Progenitor cell of endocrine pancreas (in vitro differentiated cells): ENCODE measurements at places on chromosomes 13 and 19.

DNA sequence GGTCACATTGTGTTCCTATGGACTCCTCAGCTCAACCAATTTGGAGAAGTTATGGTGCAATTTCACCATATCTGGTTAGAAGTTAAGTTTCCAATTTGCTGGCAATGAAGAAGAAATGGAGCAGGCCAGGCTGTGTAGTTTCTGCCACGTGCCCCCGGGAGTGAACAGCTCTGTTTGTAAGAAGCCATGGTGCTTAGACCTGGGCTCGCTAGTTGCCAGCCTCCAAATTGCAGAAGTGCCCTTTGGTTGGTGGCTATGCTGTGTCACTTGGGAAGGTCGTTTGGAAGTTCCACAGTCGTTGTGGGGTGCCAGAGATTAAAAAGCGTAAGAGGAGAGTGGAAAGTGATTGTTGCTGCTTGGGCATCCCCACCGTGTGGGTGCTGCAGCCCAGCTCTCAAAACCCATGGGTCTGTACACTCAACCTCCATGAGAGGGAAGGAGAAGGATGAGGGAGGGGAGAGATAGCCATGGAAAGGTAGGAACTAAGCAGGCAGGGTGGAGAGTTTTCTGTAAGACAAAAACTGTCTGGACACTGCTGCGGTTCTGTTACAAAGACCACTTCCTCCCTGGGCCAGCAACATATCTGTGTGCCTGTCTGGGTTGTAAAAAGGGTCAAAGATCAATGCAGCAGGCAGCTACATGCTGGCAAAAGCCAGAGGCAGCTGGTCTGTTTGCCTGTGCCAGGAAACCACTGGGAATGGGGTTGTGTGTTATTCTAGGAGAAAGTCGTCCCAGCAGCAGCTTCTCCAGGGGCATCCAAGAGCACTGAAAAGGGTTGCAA is 10.8 kb downstream of the ALOX5AP start:
- DNase-seq, result no peak

DNA sequence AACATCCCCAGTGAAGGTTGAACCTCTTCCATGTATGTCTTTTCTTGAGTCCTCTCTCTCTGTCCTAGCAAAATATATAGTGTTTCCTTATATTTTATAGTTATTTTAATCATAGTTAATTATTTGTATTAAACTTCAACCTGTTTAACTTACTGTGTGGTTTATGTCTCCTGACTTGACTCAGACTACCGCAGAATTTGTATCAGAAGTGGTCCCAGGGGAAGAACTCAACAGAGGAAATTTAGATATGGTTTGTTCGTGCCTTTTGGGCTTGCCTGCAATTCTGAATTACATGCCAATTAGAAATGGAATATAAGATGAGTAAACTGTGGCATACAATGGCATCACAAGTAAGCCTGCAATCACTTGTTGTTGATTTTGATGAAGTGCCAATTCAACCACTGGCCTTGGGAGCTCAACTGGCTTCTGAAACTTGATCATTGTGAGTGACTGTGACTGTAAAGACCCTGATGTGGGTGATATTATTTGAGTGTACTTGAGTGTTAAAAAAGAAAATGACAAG is 1459.5 kb upstream of the PCDH20 start:
- no peak for DNase-seq

GRCh38 chr19:15249972-15250639 is 17.9 kb upstream of the EPHX3 start:
- no peak for DNase-seq

GRCh38 chr19:35908973-35909683 is 1.0 kb upstream of the TYROBP start:
- no peak for DNase-seq

DNA sequence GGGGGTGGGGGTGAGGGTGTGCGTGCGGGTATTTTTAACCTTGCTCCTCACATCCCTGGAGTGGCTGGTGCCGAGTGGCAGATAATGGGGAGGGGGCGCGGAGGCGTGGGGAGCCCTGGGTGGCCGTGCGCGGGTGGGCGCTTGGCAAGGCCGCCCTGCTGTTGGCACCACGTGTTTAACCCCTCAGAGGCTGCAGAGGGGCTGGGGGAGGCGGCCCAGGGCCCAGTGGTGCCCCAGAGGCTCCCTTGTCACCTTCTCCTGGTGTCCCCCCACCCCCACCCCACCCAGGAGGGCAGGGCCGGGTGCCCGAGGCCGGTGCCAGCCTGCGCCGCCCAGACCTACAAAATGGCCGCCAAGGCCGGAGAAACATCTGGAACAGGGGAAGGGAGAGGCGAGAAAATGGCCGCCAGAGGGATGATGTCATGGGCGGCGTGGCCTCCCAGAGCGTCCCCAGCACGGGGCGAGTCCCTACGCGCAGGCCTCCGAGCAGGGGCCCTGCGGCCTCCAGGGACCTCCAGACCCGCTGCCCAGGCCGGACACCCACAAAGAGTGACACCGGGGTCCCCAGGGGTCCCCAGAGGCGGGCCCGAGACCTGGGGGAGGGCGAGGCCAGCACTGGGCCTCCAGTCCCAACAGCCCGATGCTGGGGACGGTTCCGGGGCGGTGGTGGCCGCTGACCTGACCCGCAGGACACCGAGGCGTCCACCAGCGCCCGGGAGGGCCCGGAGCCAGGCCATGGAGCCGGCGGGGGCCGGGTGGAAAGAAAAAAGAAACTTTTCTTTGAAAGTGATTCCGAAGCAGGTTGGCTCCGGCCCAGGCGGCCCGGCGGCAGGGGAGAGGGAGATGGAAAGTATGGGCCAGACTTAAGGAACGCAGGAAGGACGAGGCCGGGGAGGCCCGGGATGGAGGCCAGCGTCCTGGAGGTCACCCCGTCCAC is 38.2 kb downstream of the NFIC start:
- DNase-seq, result no peak

DNA sequence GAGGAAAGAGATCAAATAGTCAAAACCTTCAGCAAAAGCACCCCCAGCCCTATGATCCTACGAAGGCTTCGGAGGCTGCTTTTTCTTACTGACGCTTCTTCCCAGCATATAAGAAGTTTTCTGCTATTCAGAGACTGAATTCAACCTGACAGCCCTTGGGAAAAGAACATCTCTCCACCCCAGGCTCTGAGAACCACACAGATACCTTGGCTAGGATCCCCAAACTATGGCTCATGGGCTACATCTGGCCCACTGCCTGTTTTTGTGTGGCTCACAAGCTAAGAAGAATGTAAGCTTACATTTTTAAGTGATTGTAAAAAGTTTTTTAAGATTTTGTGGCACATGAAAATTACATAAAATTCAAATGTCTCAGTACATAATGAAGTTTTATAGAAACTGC is 3.0 kb downstream of the SLC15A1 start:
- no peak for DNase-seq

GRCh38 chr19:40622773-40623075 is 21.6 kb downstream of the LTBP4 start:
- no peak for DNase-seq

DNA sequence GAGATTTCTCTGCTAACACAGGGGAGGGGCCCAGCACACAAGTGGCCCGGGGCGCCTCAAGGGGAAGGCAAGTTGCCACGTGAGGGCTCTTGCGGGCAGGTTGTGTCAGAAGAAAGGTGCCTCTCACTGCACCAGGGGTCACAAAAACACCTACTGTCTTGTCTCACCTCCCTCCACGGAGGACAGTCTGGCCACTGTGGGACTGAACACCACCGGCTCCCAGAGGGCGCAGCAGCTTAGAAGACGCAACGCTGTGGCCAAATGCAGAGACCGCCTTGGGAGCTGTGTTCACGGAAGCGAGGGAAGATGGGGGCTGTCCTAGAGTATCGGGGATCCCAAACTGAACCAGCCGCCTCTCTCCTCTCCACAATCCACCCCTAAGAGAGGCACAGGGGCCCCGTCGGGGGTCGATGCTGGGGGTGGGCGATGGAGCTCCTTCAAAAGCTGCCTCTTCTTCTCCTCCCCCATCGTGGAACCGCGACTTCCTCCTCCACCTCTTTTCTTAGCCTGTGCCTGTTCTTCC is 177.5 kb downstream of the FOXO1 start:
- DNase-seq, result no peak

- no peak for DNase-seq
Observed at GRCh38 chr19:46351241-46352041, 4.6 kb downstream of the PPP5C start.
